Stimulated activated CD8-positive, alpha-beta memory T cell treated with anti-CD3 and anti-CD28 coated beads, Interleukin-7, amount 100 ng/mL, for 48 hours (primary cell): ENCODE measurements at places on chromosomes 16 and 17.

DNA sequence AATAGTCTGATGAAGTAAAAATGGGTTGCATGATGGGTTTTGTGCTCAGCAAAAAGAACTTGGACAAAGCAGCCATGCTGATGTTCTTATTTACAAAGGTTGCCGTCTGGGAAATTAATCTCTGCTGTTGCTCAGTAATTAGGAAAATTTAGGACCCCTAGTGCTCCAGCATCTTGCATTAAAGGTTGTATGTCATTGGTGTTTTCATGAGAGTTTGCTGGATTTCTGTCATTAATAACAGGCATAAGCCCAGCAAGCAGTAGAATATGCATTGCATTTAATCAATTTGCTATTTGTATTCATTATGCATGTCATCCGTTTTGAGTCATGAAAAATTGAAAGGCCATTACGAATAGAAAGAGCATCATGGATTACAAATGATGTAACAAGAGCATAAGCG lies 45.3 kb upstream of the C16orf78 start:
- no peak for DNase-seq

DNA sequence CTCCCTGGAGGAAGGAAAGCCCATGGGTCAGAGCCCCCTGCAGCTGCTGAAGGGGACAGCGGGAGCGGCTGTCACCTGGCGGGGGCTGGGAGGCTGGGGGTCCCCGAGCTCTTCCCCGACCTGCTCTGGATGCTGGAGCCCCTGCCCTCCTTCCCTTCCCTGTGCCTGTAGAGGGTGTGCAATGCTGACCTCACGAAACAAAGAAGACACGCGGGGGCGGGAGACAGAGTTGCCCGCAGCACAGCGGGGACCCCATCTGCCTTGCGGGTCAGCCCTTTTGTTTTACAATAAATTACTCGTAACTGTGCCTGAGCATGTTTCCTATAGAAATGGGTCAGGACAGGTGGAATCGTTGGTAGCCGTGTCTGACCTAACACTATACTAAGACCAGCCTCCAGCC lies 6.3 kb downstream of the SECTM1 start:
- DNase-seq = no peak

DNA sequence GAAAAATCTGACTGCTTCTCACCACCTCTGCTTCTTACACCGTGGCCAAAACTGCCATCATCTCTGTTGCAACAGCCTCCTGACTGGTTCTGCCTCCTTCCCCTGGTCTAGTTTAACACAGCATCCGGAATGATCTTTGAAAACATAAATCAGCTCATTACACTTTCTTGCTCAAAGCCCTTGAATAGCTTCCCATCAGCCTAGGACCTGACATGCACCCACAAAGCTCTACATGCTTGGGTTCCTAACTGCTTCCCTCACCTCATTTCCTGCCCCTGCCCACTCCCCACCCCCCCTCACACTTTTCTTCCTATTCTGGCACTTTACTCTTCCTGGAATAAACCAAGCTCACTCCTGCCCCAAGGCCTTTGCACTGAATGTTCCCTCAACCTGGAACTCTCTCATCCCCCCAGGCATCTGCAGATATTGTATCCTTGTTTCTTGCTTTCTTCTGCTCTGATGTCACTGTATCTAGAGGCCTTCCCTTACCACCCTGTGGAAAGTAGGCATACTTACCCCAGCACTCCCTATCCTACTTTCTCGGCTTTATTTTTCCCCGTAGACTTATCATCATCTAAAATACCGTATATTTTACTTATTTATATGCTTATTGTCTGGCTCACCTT lies 112.4 kb downstream of the FTO start:
- DNase-seq = no peak

DNA sequence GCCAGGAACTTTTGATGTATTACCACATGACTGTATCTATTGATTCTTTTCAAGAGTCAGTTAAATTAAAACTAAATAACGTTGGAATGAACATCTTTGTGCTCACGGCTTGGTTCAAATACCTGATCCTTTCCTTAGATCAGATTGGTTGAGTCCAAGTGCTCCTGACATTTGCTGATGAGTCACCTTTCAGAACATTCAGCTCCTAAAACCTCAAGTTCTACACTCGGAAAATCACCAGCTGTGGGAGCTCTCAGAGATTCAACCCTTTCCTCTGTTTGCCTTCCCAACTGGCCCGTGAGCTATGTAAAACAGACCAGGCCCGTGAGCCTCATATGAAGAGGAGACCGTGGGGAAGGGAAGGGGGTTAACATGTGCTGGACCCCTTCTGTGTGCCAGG lies 68.1 kb downstream of the RTN4RL1 start:
- DNase-seq = no peak

GRCh38 chr17:35915153-35915964 lies 15.2 kb downstream of the RDM1 start:
- no peak for DNase-seq

GRCh38 chr16:52191531-52192134 lies 355.3 kb downstream of the TOX3 start:
- DNase-seq = peak; percentile 9

DNA sequence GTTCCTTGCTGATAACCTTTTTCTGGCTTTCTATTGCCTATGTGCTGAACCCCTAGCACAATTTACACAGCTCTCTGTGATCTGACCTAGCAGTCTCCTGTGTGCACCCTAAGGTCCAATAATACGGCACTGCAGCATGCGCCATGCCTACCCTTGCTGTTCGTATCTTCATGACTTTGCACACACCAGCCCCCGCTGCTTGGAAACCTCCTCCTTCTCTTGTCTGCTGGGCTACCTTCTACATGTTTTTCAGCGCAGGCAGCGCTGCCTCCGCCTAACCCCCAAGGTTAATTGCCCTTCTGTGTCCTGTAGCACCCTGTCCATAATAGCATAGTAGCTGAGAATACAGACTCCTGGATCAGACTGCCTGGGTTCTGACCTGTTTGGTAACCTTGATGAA lies 1.4 kb downstream of the STARD3 start:
- DNase-seq = no peak

GRCh38 chr16:73713778-73714495 lies 582.7 kb upstream of the PSMD7 start:
- DNase-seq = no peak

DNA sequence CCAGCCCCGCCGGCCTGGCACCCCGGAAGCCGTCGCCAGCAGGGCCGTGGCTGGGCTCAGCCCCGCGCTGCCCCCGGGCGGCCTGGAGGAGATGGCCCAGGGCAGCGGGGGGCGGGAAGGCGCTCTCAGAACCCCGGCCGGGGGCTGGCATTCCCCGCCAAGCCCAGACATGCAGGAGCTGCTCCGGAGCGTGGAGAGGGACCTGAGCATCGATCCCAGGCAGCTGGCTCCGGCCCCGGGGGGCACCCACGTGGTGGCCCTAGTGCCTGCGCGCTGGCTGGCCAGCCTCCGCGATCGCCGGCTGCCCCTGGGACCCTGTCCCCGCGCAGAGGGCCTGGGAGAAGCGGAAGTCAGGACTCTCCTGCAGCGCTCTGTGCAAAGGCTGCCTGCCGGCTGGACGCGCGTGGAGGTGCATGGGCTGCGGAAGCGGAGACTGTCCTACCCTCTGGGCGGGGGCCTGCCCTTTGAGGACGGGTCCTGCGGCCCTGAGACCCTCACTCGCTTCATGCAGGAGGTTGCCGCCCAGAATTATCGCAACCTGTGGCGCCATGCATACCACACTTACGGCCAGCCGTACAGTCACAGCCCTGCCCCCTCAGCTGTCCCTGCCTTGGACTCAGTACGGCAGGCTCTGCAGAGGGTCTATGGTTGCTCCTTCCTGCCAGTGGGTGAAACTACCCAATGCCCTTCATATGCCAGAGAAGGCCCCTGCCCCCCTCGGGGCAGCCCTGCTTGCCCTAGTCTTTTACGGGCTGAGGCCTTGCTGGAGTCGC lies 551 bp downstream of the WDR81 start:
- no peak for DNase-seq

DNA sequence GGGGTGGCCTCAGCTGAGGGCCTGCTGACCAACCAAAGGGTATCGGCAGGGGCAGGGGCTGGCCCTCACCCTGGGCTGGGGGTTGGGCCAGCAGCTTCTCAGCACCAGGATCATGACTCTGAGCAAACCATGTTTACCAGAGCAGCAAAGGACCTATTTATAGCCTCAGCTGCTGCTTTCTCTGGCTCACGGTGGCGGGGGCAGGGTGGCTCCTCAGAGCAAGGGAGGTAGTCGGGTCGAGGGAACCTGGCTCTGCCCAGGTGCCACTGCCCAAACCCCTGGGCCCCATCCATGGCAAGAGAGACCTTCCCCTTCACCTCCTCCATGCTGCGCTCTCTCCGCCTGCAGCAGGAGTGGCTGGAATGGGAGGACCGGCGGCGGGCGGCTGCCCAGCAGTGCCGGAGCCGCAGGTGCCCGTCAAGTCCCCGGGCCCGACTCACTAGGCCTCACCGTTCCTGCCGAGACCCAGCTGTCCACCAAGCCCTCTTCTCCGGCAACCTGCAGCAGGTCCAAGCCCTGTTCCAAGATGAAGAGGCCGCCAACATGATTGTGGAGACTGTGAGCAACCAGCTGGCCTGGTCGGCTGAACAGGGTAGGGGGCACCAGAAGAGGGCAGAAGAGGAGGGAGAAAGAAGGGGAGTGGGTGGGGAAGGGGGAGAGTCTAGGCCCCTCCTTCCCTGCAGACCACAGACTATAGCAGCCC lies at the start of gene ASB16:
TSS of gene ASB16 (plus strand) at position 206 of the 703 bp plus-strand sequence. CDS start at position 292, 86 bp downstream.
- DNase-seq = no peak

GRCh38 chr16:57536306-57537193 lies at the start of gene CCDC102A:
Gene CCDC102A (minus strand): TSS chr16:57536571. CDS start chr16:57529177, 7,394 bp downstream.
- DNase-seq = no peak

DNA sequence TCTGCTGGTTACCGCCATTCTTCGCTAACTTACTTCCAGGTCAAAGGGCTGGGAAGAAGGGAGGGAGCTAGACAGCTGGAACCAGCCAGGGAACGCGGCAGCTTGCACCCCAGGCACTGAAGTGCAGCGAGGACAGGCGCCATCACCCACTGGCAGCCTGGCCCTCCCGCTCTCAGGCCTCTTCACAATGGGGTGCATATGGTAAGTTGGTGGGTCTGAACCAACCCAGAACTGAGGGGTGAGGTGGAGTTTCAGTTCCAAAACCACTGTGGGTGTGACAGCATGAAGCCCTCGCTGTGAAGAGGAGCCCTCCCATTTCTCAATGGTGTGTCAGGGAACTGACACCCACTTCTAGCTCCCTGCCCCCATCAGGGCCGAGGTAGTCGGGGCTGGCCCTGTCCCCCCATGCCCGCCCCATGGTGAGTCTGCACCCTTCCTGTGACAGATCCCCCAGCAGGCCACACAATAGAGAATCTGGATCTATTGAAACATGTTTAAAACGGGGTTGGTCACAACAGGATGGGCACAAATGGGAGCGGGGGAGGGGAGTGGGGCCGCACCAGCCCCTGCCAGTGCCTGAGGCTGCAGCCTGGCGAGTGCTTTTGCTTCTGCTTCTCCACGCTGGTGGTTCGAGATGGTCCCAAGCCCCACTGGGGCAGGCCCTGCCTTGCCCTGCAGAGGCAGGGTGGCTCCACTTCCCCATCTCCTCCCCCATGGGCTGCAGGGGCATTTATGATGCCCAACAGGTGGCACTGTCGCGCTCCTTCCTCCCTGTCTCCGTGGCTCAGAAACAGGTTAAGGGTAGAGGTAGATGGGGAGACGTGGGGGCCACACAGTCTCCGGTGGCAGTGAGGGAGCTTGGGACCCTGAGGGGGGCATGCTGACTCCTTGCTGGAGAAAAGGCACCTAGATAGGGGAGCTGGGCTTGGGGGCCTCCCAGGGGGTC lies 2.3 kb downstream of the LIMD2 start:
- peak; percentile 53 for DNase-seq

GRCh38 chr17:57943140-57943539 lies 12.1 kb downstream of the CUEDC1 start:
- DNase-seq = no peak

GRCh38 chr16:2715966-2716885 lies 3.8 kb downstream of the PRSS27 start:
- DNase-seq = no peak

- no peak for DNase-seq
Measured at GRCh38 chr16:78988361-78988969, 612.1 kb downstream of the MAF start.

DNA sequence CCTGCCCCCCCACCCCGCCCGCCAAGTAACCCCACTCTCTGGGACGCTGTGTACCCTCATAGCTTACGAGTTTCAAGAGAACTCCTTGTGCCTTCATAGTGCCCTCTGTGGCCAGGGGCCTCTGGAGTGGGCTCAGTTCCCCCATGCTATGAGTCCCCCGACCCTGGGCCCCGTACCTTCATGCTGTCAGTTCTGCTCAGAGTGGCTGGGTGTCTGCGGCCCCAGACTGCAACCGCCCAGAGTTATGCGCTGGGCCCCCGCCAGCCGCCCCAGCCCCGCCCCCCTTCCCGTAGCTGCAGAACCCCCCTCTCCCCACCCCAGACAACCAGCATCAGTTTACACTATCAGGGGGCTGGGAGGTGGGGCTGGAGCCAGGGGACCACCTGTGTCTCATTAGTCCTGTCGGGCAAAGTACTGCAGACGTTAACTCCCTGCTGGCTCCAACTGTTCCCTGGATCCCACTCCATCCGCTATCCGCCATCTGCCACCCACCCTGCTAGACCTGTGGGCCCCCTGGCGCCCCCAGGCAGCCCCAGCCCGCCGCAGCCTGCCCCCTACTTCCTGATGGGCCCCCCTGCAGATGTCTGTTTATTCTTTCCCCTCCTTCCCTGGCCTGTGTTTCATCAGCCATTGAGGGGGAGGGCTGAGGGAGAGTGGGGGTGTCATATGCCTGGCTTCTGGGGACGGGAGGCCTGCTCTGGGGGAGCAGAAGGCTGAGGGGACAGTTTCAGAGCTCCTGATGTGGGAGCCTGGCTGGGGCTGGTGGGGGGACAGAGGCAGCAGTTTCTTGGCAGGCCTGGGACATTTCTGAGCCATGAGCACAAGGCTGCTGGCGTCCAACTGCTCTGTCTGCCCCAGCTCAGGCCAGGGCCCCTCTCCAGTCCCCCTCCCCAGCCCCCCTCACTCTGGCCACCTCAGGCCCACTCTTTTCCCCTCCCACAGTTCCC lies at the start of gene MFAP4:
TSS of gene MFAP4 (minus strand) at position 217 of the 947 bp plus-strand sequence. CDS start at position 182, 35 bp downstream.
- DNase-seq = no peak

DNA sequence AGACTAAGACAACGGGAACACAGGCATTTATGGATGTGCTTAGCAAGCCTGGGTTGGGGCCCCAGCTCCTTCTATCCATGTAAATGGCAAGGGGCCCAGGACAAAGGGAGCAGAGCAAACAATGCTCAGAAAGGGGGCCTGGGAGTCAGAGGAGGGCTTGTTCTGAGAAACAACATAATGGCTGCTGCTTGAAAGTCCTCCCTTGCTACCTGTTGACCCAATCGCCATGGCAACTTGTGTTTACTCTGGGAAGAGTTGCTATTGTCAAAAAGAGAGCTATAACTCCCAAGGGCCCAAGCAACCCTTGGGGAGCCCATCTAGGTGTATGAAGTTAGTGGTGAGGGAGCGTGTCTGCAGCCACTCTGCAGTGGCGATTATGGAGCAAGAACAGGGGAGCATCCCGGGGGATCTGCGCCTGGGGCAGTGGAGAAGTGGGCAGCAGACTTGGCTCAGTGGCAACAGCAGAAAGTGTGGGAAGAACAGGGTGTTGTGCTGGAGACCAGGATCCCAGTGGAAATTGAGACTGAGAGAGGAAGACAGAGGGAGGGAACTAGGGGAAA lies 118.7 kb upstream of the NLRP1 start:
- no peak for DNase-seq
